ENCODE measurements at places on chromosomes 11 and 22.

- no peak for DNase-seq
These were observed 101.9 kb downstream of the MRTFA start for GRCh38 chr22:40534379-40535188.

DNA sequence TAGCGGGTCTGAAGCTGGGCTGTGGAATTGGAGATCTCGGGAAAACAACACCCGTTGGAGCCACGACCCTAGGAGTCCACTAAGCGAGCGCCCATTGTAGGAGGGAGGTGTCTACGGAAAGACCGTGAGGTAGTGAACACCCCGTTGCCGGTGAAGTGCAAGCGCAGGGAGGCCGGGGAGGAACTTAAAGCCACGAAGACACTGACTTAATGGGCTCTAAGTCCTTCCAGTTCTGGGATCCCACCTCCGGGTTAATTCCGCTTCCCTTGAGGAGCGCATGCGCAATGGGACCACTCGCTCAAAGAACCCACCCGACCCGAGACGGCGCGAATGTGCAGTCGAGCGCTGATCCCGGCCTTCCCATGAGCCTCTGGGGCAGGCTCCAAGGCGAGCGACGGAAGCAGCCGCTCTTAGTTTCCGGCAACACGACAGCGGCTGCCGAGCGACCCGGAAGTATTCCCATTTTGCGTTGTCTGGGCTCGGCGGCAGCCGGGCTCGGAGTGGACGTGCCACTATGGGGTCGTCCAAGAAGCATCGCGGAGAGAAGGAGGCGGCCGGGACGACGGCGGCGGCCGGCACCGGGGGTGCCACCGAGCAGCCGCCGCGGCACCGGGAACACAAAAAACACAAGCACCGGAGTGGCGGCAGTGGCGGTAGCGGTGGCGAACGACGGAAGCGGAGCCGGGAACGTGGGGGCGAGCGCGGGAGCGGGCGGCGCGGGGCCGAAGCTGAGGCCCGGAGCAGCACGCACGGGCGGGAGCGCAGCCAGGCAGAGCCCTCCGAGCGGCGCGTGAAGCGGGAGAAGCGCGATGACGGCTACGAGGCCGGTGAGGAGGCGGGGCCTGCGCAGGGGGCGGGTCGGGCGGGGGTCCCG lies at the start of gene SART1:
TSS of gene SART1 (plus strand) at position 468 of the 874 bp plus-strand sequence. CDS start at position 515, 47 bp downstream.
- peak; percentile 87 for DNase-seq

- DNase-seq, result no peak
These were observed 41.8 kb upstream of the SORL1-AS1 start for GRCh38 chr11:121494355-121495099.

GRCh38 chr11:40241524-40242051 lies 1217.9 kb downstream of the LRRC4C start:
- DNase-seq, result no peak

All from activated CD4-positive, CD25-positive, alpha-beta regulatory T cell (primary cell).